SHP77 treated with DMSO at 0.1 percent for 48 hours (cell line): ENCODE measurements at places on chromosomes 1 and 21.

GRCh38 chr1:64887689-64888217 lies 78.6 kb downstream of the JAK1 start:
- no peak for DNase-seq

DNA sequence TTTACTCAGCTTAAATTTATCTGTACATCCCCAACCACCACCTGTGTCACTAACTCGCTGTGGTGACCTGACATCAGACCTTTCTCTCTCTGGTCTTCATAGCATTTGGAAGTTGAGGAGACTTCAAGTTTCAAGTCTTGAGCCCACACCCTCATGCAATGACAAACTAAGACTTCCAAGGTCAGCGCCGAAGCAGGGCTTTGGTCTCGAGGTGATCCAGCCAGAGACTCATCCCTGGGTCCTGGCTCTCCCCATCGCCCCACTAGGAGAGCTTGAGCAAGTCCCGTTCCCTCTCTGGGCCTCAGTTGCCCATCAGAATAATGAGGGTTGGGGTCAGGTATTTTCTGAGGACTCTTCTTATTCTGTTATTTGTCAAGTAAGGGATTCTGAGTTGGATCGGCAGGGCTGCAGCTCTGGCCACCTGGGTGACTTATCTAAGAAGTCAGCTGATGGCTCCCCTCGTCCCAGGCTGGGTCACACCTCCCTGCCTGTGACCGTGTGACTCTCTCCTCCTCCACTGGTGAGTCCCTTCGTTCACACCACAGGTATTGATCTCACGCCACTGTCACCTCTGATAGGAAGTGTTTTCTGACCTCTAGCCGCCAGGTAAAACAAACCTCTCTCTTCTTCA lies 143.7 kb upstream of the RUNX3 start:
- no peak for DNase-seq

DNA sequence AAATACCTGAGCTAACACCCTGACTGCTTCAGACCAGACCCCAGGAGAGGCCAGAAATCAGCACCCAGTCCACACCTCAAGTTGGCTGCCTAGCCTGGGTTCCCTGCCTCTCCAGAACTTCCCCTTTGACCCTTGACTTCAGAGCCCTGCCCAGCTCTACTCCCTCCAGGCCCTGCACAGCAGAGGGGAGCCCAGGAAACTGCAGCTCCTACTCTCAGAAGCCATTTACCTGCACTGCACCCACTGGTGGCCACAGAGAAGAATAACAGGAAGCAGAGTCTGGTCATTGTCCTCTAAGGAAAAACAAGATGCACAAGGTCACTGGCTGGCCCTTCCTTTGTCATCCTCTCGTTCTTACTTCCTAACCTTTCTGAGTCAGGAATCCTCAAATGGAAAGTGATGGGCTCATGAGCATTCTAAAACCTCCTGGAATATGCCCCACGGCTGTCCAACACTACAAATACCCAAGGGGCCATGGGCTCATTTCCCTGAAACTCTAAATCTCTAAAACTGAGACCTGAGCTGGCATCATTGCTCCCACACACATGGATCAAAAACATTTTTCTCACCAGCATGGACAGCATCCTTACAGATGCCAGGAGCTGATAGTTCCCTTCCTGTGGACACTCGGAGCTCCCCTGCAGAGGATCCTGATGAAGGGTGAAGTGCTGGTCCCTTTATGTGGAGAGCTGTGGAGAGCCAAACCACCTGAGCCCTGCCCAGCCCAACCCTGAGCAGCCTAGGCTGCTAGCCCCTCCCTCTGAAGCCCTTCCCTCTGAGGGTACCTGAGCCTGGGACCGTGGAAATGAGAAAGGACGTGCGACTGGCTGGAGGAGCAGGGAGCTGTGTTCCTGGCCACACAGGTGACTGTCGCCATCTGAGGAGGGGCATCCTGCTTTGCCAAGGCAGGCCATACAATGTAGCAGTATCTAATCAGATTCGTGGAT lies at the start of gene ITLN2:
TSS of gene ITLN2 (minus strand) at position 652 of the 947 bp plus-strand sequence. CDS start at position 584, 68 bp downstream.
- DNase-seq: peak; percentile 16

DNA sequence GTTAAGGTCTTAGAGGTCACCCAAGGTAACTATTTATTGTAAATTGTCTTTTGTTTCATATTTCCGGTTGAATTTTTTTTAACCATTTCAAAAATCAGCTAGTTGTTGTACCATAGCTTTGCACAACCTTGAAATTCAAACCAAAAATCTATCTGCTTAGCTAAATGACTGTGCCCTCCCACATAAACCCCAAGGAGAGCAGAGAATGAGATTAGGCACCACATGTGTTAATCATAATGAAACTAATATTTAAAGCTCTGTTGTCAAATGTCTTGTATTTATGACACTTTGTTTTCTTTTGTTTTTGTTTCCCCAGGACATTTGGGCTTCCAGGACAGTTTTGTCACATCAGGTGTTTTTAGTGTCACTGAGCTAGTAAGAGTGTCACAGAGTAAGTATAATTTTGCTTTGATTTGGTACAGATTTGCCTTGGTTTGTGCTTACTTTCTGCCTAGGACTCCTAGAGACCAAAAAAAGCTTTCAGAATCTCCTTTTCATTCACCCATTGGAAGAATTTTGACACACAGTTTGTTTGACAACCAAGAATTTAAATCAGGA lies 249.9 kb downstream of the NFIA start:
- DNase-seq: no peak

GRCh38 chr1:230401763-230402294 lies 24.3 kb downstream of the PGBD5 start:
- DNase-seq: no peak

DNA sequence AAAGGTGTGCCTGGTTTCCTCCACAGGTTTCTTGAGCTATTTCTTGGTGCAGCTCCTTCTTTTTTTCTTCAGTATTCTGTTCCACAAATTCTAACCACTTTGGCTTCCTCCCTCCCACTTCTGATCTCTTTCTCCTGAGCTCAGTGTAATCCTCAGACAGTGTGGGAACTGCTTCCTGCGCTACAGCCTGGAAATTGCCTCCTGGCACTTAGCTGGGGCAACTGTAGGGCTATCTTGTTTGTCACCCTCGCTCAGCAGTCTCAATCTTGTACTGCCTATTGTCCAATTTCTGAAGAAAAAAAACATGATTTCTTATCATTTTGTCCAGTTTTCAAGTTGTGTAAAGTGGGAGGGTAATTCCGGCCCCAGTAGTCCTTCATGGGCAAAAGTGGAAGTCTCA lies 24.0 kb upstream of the GALNT2 start:
- DNase-seq: no peak

- DNase-seq: peak; percentile 21
Observed at GRCh38 chr1:51192213-51192843, 43.7 kb upstream of the RNF11 start.
